Stimulated activated CD4-positive, alpha-beta T cell treated with anti-CD3 and anti-CD28 coated beads, Interleukin-15, amount 100 ng/mL, for 48 hours (primary cell): ENCODE measurements at places on chromosomes 12 and 14.

DNA sequence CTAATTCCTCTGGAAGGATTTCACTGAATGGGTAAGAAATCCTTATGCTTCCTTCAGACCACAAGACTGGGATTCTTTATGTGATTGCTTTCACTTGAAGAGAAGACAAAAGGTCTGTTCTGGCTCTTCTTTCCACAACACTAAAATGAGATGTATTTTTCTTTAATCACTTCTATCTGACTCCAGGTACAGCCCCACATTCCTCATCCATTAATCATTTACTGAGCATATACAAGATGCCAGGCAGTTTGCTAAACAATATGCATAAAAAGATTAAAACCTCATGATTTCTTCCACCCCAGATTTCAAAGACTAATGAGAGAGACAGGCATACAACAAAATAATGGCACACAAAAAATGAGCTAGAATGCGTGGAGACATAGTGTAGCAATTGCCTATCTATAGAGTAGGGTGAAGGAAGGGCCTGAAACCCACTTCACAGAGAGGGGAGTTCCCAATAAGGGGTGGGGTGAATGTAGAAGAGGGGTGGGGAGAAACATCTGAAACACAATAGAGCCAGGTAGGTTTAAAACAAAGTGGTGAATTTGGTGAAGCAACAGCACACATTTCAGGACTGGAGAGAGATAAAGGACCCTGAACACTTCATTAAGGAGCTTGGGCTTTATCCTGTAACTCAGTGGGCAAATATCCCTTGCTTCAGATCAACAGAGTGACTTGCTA is 65.1 kb upstream of the PRB2 start:
- no peak for DNase-seq

DNA sequence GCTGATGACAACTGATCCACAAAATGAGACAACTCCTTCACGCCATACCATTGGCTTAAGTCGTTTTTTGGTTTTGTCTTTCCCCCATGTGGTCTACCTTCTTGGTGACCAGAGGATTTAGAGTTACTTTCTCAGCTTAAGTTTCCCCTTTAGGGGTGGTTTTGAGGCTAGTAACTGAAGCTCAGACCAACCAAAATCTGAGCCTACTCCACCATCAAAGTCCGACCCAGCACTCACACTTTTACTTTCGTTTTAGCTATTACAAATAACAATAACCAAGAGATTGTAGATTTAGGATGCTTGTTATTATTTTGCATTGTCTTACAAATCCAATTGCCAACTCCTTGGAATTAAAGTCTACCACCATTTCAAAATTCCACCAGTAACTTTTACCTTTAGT is 130.6 kb upstream of the MDM1 start:
- DNase-seq = no peak

DNA sequence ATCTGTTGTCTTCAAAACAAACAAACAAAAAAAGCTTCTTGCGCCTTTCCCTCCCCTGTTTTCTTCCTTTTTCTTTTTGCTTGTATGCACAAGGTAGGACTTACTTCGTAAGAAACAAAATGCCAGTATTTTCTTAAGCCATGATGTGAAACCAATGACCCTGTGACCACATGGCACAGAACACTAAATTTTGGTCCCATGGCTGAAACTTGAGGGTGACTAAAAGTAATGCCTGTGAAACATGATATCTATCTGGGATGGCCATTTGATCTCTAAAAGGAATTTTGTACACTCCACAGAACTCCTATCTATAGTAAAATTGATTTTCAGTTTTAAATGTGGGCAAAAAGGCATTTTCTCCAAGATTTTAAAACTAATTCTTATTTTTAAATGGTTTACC is 63.6 kb downstream of the PAPOLA start:
- DNase-seq = no peak

DNA sequence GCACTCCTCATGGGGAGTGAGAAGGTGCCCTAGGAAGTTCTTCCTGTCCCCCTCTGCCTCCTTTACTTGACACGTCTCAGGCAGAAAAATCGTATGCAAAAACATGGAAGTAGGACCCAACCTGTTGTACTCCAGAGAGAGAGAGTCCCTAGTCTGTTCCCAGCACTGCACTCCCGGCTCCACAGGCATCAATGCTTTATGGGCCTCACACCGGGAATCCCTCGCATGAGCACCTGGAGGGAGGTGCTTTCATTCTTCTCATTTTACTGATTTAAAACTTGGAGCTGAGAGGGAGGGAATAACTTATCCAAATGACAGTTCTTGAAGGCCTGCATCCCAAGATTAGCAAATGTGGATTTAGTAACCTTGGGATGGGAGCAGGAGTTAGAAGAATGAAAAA is 1101.4 kb downstream of the BCL11B start:
- DNase-seq = no peak

DNA sequence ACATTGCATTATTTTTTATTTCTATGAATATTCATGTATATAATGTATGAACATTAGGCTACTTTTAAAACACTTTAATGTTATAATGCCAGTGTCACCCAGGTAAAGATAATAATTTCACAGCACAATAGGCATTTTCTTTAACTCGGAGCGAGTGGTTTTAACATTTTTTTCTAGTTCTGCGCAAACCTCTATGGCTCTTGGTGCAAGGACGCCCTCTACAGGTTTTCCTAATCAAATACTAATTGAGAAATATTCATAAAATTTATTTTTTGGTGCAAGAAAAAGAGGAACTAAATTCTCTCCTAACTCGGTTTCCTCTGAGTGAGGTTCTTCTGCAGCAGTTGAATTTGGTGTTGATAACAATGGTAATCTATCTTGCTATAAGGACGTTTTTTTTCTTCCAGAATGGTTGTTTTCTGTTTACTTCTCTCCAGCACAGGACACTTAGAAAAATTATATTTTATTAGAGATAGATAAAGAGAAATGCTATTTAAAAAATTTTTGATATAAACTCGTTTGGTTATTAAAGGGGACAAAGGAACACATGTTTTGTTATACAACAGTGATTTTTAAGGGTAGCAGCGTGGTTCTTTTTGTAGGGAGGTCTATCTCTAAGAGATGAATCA is 2.4 kb upstream of the WIF1 start:
- DNase-seq = no peak

DNA sequence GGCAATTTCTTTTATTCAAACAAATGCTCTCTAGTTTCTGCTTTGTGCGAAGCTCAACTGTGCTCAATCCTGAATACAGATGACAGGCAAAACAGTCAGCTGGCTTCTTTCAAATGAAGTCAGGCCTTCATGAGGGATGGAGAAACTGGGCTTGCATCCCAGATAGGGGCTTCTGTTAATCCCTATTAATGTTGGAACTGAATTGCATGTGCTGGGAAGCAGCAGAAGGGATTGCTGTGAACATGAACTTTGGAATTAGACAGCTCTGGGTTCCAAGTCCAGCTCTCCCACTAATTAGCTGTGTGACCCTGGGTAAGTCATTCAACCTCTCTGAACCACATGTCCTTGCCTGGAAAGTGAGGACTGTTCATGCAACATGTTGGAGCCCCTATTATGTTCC is 21.1 kb upstream of the CORO1C start:
- DNase-seq = no peak

GRCh38 chr12:14211947-14212387 is 153.5 kb upstream of the ATF7IP start:
- no peak for DNase-seq

- DNase-seq = no peak
Measured at GRCh38 chr12:40727774-40728483, 35.7 kb downstream of the CNTN1 start.

DNA sequence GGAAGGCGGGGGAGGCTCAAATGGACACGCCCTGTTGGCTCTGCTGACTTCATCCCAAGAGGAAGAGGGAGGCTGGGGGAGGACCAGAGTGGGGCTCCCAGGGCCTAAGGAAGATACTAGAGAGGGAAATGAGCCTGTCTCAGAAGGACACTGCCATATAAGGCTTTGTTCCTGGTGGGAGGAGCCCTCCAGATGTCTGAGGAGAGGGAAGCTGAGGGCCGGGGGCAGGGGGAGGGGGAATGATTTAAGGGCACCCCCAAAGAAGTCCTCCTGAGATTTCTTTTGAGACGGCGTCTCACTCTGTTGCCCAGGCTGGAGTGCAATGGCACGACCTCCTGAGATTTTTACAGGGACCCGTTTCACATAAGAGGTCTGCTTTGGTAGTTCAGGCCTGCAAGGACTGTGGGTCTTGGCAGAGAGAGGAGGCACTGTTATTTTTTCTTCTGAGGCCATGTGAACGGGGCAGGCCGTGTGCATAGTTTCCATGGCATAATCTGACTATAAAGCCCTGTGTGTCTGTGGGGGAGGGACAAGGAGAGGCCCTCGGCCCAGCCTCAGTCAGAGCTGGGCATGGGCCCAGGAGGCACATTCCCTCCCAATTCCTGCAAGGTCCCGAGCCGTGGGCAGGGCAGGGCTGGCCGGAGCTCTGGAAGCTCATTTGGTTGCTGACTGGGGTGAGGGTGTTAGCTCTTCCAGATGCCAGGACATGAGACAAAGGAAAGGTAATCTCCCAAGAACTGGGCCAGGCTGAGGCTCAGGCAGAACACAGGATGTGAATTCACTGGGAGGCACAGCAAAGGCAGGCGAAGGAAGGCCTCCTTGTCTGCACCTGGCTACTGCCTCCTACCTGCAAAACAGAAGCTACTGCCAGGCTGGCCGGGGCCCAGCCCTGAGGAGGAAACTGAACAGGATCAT is 22.2 kb upstream of the PLEKHG3 start:
- no peak for DNase-seq

DNA sequence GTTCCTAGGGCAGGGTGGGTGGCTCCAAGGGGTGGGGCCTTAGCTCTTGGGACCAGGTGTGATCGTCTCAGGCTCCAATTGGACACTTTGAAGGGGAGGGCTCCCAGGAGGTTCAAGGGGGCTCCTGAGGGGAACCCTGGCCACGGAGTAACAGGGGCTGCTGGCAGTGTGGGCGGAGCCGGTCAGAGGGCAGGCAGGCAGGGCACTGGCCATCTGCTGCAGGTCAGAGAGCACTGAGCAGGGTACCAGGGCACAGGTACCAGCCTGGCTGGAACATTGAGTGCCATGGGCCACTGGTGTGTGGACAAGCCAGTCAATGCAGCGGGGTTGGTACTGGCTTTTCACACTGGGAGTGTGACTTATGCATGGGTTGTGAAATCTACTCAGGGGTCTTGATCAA is 32.2 kb downstream of the SYNE3 start:
- no peak for DNase-seq

- no peak for DNase-seq
Measured at GRCh38 chr14:20799456-20799891, 3.2 kb downstream of the RNASE1 start.

GRCh38 chr12:102509123-102509626 is 28.8 kb upstream of the IGF1 start:
- DNase-seq = no peak

DNA sequence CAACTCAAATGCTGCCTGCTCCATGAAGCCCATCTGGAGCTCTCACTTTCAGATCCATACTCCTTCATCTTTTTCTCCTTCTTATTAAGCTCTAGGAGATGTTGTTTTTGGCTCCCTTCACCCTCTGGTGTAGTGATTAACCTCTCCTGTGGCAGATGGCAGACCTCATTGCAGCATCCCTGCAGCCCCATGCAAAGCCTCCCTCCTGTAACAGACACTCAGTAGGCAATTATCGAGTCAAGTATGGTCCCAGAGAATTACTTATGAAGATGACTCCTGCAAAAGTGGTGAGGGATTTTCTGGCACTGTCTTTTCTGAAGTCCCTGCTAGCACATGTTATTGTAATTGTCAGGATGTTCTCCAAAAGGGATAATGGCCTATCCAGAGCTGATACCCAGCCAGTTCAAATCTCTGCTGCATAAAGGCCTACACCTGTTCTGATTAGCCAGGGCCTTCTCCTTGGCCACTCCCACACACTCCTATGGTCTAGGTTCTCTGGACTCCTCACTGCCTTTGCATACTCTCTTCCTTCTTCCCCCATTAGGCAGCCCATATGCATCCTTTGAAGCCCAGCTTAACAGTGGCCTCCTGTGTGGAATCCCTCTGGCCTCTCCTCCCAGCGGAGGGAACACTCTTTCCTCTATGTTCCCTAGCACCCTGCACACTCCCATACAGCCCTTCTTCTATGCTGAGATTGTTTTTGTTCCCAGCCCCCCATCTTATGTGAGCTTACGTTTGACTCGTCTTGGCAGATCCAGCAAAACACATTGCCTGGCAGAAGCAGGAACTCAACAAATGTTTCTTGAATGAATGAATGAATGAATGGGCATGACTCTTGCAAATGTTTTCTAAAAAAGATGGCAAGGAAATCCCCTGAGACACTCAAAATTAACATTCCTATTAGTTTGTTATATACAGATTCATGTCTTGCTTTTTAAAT is 43.9 kb upstream of the MDM1 start:
- DNase-seq = no peak

DNA sequence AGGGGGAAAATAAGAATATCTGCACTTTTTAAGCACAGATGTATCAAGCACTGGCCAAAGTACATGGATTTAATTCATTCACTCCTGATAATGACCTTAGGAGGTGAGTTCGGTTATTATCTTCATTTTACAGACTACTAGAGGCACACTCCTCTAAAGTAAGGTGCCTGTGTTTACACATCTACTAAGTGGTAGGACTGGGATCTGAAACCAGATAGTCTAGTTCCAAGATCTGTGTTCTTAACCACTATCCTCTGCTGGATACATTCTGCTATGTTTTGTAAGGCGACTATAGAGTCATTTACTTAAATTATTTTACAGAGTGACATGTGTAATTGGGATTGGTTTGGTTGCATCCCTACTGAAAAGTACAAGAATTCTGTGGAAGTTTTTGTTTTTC is 175.3 kb downstream of the ESR2 start:
- no peak for DNase-seq

DNA sequence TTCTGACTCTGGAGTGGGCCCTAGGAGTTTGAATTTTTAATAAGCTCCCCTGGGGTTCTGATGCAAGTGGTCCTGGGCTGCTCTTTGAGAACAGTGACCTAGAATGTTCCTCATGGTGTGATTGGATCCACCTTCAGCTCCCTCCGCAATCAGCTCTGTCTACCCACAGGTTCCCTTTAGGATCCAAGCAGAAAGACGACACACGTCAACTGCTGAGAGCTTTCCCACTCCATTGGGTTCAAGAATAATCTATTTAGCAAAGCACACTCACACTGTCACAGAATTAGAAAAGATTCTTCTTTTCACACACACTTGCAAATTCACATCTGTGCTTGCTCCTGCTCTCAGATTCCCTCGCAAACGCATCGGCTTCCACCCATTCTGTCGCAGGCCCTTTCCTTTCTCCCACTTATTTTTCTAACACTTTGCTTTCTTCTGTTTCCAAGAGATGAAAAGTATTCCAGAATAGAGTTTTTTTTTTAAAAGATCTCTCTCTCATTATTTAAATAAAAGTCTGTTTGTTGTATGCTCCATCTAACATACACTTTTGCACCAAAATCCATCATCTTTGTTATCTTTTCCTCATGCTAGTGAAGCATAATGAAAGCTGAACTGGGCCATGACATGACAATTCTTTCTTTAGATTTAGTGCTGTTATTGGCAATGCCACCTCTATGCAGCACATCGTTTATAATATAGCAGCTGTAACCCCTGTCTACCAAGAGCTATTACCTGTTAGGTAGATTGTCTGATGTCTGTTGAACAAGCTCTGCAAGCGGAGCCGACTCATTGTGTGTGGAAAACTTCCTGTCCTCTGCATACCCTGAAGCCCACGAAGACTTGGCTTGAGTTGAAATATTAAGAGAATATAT is 73.1 kb downstream of the CACNA1C start:
- no peak for DNase-seq

GRCh38 chr12:115297445-115297844 is 613.5 kb upstream of the TBX3 start:
- DNase-seq = no peak

- no peak for DNase-seq
Measured at GRCh38 chr12:22653075-22653474, 28.1 kb downstream of the ETNK1 start.

GRCh38 chr12:77130193-77130592 is 64.8 kb upstream of the E2F7 start:
- DNase-seq = no peak

- DNase-seq = no peak
Measured at GRCh38 chr14:68966872-68967301, 12.2 kb downstream of the ACTN1 start.
